ENCODE measurements at places on chromosomes 12 and 14.

GRCh38 chr14:73153272-73153671 is 17.0 kb downstream of the PSEN1 start:
- peak; percentile 94 for DNase-seq

GRCh38 chr14:40983604-40984003 is 623.1 kb upstream of the LRFN5 start:
- peak; percentile 4 for DNase-seq

DNA sequence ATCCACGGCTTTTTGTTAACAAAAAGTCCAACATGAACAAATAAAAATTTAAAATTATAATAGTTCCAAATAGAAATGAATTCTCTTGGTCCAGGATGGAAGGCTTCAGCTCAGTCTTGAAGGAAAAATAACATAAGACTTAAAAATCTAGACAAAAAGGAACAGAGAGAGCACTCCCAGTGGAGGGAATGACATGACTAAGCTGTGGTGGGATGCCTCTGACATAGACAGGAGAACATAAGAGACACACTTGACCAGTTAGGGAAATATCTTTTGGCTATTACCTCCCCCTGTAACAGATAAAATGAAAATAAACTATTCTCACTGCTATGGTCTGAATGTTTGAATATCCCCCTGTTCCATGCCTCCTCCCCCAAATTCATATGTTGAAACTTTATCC is 106.8 kb downstream of the BBS10 start:
- no peak for DNase-seq

- DNase-seq, result peak; percentile 25
Measured at GRCh38 chr14:81427348-81428058, 27.4 kb upstream of the STON2 start.

DNA sequence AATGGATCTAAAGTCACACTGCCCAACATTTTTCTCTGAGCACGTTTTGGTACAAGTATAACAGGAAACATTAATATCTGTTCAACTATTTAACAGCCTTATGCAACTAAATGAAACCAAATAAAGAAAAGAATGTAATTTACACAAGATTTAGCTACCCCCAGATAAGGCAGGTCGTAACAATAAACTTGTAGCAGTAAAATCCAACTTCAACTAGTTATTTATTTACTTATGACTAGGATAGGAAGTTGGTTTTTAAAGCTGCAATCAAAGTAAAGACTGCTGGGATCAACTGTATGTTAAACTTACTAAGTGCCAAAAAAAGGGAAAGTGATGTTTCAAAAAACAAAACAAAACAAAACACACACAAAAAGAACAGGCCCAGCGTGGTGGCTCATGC is 30.9 kb downstream of the FERMT2 start:
- peak; percentile 29 for DNase-seq

GRCh38 chr12:93668919-93669418 is 8.2 kb upstream of the CRADD start:
- no peak for DNase-seq

GRCh38 chr12:62044450-62045135 is 215.6 kb upstream of the USP15 start:
- no peak for DNase-seq

- no peak for DNase-seq
Measured at GRCh38 chr14:89040080-89040459, 215.6 kb downstream of the TTC8 start.

All from fibroblast of skin of scalp (primary cell).